Activated T-helper 1 cell treated with anti-CD3 and anti-CD28 coated beads, Interleukin-2, amount 50 U/mL, for 16 hours (primary cell): ENCODE measurements at places on chromosomes 2 and 18.

DNA sequence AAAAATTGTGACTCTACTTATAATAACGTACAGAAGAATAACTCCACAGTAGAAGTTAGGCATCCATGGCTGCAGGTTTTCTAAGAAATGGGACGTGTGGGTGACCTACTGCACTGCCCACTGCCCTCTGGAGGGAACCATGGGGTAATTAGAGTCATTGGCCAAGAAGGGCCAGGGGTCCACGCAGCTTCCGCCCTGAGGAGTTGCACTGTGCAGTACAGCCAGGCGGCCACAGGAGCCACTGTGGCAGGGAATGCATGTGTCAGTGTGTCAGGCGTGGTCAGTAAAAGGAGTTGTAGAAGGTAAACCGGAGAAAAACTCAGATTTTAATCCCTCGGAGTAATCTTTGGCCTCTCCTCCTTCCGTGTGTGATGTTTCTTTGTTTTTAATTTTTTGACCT, 24.8 kb downstream of the NCK2 start:
- DNase-seq: no peak

DNA sequence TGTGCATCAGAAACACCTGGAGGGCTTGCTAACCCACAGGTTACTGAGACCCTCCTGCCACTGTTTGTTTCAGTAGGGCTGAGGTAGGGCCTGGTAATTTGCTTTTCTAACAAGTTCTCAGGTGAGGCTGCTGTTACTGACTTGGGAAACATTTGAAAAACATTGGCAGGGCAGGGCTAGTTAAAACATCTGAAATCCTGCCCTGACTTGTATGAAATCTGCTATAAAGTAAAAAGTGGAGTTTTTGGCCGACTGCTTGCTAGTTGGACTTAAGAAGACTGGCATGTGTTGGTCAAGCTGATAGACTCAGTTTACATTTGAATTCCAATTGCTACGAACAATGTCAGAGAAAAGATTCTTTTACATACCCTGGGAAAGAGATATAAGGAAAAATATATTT, 111.6 kb upstream of the DLX2 start:
- DNase-seq: no peak

GRCh38 chr18:3261373-3262233, at the start of gene MYL12B:
TSS of gene MYL12B (plus strand) at chr18:3262133. CDS start at chr18:3272899, 10,766 bp downstream.
- DNase-seq: peak; percentile 60

- peak; percentile 41 for DNase-seq
Observed at GRCh38 chr18:35267161-35267651, 22.8 kb downstream of the ZSCAN30 start.

DNA sequence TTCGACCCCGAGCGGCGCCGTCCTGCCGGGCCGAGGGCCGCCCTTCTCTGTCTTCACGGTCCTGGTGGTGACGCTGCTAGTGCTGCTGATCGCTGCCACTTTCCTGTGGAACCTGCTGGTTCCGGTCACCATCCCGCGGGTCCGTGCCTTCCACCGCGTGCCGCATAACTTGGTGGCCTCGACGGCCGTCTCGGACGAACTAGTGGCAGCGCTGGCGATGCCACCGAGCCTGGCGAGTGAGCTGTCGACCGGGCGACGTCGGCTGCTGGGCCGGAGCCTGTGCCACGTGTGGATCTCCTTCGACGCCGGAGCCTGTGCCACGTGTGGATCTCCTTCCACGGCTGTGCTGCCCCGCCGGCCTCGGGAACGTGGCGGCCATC, 45.0 kb downstream of the DDX18 start:
- no peak for DNase-seq
